Muscle of leg (tissue), 16 donors: ENCODE measurements at places on chromosomes 12 and 14. TPM values are rescaled to one million over a fixed set of nuclear protein-coding genes. Genes with fewer than 3 reads are reported as not detected.

FAM90A1 gene
- 0.09 TPM for total RNA-seq

POLE gene
- total RNA-seq = 21.5 TPM

PLBD1 gene
- total RNA-seq = 23.2 TPM

CABP1 gene
- 2.3 TPM for total RNA-seq

ARL1 gene
- 90.5 TPM for total RNA-seq

EGLN3 gene
- 43.6 TPM for total RNA-seq

NIN gene
- total RNA-seq = 38.7 TPM

DNA sequence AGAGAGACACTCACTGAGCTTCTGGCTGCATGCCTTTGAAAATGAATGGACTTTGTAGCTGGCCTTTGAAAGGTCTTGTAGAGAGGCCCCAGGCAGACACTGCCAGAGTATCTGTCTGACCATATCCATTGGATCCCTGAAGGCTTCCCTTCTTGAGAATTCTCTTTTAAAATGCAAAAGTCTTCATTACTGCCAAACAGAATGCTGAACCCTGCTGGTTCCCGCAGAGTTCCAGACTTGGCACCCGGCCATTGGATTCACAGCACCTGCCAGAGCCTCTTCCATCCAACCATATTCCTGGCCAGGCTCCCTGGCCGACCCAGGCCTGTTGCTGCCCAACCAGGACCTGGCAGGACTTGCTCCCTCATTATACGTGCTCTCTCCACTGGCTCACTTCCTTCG is 182.5 kb downstream of the GXYLT1 start:
- H3K27ac ChIP-seq = no peak overlapping the region
- DNase-seq = peak; percentile 61
- H3K27me3 ChIP-seq = no peaks in the 10 kb centered on the region

DNA sequence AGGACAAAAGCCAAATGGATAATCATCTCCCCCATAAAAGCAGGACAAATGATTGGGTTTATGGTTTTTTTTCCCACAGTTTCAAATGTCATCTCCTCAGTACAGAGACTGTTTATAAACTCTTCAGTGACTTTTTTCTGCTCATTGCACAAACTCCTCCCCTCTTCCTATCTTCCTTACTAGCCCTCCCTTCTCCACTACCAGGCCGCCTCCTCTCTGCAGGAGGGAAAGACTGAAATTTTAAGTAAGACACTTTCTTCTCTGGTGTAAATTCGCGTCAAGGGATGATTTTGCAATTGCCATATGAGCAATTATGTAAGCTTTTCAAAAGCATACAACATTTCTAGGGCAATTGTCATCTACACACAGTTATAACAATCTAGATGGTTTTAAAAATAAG is 37.0 kb downstream of the BTG1 start:
- peak; percentile 26 for DNase-seq
- no peak overlapping the region for H3K27ac ChIP-seq

GRCh38 chr12:77600468-77600843 is 230.2 kb upstream of the NAV3 start:
- H3K36me3 ChIP-seq = no peaks in the 10 kb centered on the region
- no peak overlapping the region for H3K4me3 ChIP-seq
- H3K27ac ChIP-seq = no peak overlapping the region
- no peak for DNase-seq
- H3K27me3 ChIP-seq = no peaks in the 10 kb centered on the region

DNA sequence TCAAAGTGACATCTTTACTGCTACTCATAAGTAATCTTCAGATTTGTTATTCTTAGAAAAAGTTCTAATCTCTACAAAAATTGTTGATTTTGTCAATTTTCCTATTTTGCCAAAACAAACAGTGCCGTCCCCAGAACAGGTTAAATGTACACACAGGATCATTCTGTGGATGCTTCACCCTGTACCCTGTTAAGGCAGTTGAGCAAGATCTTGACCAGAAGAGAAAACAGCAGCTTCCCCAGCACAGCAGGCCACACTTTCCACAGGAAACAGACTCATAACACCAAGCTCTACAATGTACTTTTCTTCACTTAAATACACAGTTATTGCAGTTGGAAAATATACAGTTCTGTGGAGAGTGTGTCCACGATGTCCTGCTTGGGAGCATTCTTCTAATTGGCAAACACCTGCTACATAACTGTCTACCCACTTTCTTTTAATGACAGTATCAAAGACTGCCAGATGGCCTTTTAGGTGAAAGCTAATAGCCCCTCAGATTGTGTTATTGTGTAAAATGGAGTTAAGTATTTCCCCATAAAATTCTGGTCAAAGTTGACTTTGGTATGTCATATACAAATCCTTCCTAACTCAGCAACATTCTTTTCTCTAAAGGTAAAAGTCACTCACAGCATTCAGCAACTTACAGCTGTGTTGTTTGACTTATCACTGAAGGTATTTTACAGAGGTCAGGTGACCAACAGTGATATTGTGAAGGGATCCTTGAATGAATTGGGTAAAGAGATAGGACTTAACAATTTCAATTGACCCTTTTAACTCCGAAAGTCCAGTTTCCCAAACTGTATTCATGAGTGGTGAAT is 77.0 kb downstream of the SEC23A start:
- H3K4me3 ChIP-seq = no peak overlapping the region
- H3K27ac ChIP-seq = no peak overlapping the region
- H3K4me1 ChIP-seq = no peaks in the 10 kb centered on the region
- peaks cover 14% of the 10 kb centered on the region for H3K36me3 ChIP-seq
- no peak for DNase-seq
- H3K27me3 ChIP-seq = no peaks in the 10 kb centered on the region

GRCh38 chr12:20245491-20245890 is 122.8 kb upstream of the PDE3A start:
- no peaks in the 10 kb centered on the region for H3K36me3 ChIP-seq
- no peak overlapping the region for H3K27ac ChIP-seq
- no peaks in the 10 kb centered on the region for H3K4me1 ChIP-seq
- H3K4me3 ChIP-seq = no peak overlapping the region

DNA sequence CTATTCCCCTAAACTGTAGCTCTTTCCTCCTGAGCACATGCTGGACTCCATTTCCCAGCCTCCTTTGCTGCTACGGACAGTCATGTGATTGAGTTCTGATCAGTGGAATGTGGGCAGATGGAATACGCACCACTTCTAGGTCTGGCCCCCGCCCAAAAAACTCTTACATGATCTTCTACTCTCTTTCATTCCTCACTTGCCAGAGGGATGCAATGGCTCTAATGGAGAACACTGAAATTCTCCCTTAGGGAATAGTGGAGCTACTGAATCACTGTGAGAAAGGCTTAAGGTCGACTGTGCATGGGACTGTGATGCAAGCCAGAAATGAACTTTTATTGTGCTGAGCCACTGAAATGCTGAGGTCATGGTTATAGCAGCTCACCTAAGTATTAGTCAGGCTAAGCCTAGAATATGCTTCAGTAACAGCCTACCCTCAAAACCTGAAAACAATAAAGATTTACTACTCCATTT is 13.0 kb upstream of the TMED2 start:
- peak; percentile 37 for DNase-seq
- H3K27ac ChIP-seq = no peak overlapping the region
- no peak overlapping the region for H3K4me3 ChIP-seq

DNA sequence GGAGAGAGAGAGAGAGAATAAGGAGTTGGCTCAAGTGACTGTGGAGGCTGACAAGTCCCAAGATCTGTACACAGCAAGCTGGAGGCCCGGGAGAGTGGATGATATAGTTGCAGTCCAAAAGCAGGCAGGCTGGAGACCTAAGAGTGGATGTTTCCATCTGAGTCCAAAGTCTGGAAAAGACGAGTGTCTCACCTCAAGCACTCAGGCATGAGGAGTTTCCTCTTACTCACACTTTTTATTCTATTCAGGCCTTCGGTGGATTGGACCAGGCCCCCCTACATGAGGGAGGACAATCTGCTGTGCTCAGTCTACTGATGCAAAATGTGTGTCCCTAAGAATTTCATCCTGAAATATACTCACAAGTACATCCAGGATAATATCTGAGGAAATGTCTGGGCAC is 484.6 kb downstream of the VRK1 start:
- H3K4me3 ChIP-seq = no peak overlapping the region
- peaks cover 3% of the 10 kb centered on the region for H3K27me3 ChIP-seq
- no peaks in the 10 kb centered on the region for H3K4me1 ChIP-seq
- DNase-seq = no peak

GRCh38 chr12:45468751-45469615 is 253.1 kb downstream of the ANO6 start:
- H3K36me3 ChIP-seq = no peaks in the 10 kb centered on the region
- no peak for DNase-seq

GRCh38 chr14:31895646-31896045 is 181.5 kb upstream of the ARHGAP5 start:
- H3K4me3 ChIP-seq = no peak overlapping the region
- no peaks in the 10 kb centered on the region for H3K36me3 ChIP-seq

GRCh38 chr12:28032811-28033537 is 60.4 kb upstream of the PTHLH start:
- H3K27ac ChIP-seq = no peak overlapping the region
- no peaks in the 10 kb centered on the region for H3K27me3 ChIP-seq
- no peak for DNase-seq
- H3K36me3 ChIP-seq = no peaks in the 10 kb centered on the region
- no peak overlapping the region for H3K4me3 ChIP-seq

GRCh38 chr14:60931218-60931617 is 49.7 kb downstream of the TRMT5 start:
- H3K4me1 ChIP-seq = no peaks in the 10 kb centered on the region
- H3K27me3 ChIP-seq = no peaks in the 10 kb centered on the region
- DNase-seq = peak; percentile 89

- H3K36me3 ChIP-seq = no peaks in the 10 kb centered on the region
- peak overlapping the region; percentile 77 for H3K4me3 ChIP-seq
- H3K27me3 ChIP-seq = no peaks in the 10 kb centered on the region
Measured at GRCh38 chr12:10364815-10365622, 24.8 kb downstream of the KLRK1 start.

- peak overlapping the region; percentile 77 for H3K27ac ChIP-seq
- H3K27me3 ChIP-seq = no peaks in the 10 kb centered on the region
- H3K4me1 ChIP-seq = peaks cover 19% of the 10 kb centered on the region
- H3K4me3 ChIP-seq = no peak overlapping the region
- H3K36me3 ChIP-seq = no peaks in the 10 kb centered on the region
Measured at GRCh38 chr12:607541-608001, 55.7 kb downstream of the NINJ2 start.

DNA sequence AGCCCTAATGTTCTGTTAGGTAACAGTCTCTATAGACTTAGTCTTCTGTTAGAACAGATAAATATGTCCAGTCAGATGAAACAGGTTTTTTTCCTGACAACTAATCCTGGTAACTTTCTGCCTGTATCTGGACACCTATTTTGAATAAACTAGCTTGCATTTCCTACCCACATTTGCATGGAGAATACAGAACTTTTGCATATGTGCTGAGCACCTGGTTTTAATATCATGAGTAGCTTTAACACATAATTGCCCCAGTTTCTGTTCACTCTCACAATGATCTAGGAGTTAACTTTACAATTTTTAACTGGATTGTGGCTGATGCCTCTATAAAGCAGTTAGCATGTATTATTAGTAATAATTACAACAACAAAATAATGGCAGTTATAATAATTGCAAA is 111.7 kb downstream of the KTN1 start:
- no peak overlapping the region for H3K4me3 ChIP-seq
- no peak overlapping the region for H3K27ac ChIP-seq
- H3K27me3 ChIP-seq = no peaks in the 10 kb centered on the region
- H3K4me1 ChIP-seq = no peaks in the 10 kb centered on the region

DNA sequence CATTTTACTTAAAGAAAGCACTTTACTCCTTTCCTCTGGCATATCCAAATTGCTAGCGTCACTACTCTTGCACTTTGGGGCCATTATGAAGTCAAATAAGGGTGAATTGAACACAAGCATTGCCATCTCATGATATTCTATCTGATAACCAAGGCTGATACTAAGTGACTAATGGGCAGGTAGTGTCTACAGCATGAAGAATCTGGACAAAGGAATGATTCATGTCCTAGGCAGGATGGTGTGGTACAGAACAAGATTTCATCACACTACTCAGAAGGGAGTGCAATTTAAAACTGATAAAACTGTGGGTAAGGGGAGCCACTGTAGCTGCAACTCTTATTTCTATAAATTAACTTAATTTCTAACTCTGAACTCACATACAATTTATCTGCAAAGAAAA is 7.7 kb upstream of the SLC6A15 start:
- no peak for DNase-seq
- H3K27ac ChIP-seq = no peak overlapping the region
- H3K4me1 ChIP-seq = no peaks in the 10 kb centered on the region
- H3K4me3 ChIP-seq = no peak overlapping the region

DNA sequence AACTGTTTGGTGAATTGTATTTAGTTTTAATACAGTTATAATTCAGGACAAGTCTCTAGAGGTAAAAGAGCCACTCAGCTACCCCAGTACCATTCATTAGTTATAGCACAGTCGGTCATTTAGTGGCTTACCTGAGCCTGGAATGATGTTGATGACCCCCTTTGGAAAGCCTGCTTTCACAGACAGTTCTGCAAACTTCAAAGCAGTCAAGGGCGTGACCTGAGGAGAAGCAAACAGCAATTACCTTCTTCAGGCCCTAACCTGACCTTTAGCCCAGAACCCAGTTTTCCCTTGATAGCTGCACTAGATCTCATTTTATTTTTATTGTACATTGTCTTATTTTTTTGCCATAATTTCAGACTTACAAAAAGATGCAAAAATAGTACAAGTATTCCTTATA is 43.8 kb downstream of the ALDH1L2 start:
- no peaks in the 10 kb centered on the region for H3K27me3 ChIP-seq
- H3K27ac ChIP-seq = no peak overlapping the region
- H3K4me1 ChIP-seq = no peaks in the 10 kb centered on the region

DNA sequence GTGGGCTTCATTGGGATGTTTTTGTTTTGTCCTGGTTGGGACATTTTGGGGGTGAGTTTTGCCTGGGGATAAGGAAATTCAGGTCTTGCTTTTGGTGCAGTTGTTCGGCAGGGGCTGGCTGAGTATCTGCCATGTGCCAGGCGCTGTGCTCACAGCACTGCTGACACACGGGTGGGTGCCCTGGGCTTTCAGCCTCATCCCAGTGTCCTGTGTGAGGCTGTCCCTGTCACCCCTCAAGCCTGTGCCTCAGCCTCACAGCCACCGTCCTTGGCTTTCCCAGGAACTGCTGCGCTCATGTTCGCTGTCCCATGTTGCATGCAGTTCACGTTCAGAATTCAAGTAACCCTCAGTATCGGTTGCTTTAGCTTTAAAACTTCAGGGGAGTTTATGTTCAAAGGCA is 24.9 kb downstream of the XRCC3 start:
- peaks cover 67% of the 10 kb centered on the region for H3K36me3 ChIP-seq
- H3K4me1 ChIP-seq = peaks cover 28% of the 10 kb centered on the region
- DNase-seq = no peak
- H3K27me3 ChIP-seq = no peaks in the 10 kb centered on the region
- no peak overlapping the region for H3K27ac ChIP-seq

GRCh38 chr12:116343331-116343884 is 65.9 kb upstream of the MED13L start:
- no peak overlapping the region for H3K27ac ChIP-seq
- H3K4me1 ChIP-seq = peaks cover 3% of the 10 kb centered on the region
- no peaks in the 10 kb centered on the region for H3K27me3 ChIP-seq
- no peak for DNase-seq
